Heart right ventricle (tissue), 16 donors: ENCODE measurements at places on chromosomes 3 and 15. TPM values are rescaled to one million over a fixed set of nuclear protein-coding genes. Genes with fewer than 3 reads are reported as not detected.

The TRH gene
- total RNA-seq = not detected

The BTBD1 gene
- total RNA-seq = 173 TPM

The GP5 gene
- 0.09 TPM for total RNA-seq

The ABHD14A gene
- total RNA-seq = 30.1 TPM

The RBP2 gene
- not detected for total RNA-seq

The AGBL1 gene
- total RNA-seq = not detected

The EFHB gene
- 0.94 TPM for total RNA-seq

The HERC2 gene
- total RNA-seq = 66.0 TPM

The NR1I2 gene
- total RNA-seq = 0.21 TPM

The CRBN gene
- 61.8 TPM for total RNA-seq

The TRANK1 gene
- 4.5 TPM for total RNA-seq
